ENCODE measurements at places on chromosomes 5 and 9.

DNA sequence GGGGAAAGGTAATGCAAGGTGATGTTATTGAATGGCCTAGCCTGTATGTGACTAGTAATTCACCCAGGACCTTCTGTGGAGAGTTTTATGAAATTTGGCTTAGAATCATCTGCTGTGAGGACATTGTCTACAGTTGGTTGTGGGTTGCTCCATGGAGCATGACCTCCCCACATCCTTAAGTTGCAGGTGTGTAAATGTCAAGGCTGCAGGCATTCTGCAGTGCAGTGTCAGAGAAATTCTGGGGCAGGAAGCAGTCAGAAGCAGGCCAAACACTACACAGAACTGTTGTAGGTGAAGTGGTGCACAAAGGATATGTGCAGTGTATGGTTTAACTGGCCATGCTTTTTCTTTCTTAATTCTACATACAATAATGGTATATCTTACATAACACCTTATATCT, 588.3 kb downstream of the EBF1 start:
- no peak for DNase-seq

DNA sequence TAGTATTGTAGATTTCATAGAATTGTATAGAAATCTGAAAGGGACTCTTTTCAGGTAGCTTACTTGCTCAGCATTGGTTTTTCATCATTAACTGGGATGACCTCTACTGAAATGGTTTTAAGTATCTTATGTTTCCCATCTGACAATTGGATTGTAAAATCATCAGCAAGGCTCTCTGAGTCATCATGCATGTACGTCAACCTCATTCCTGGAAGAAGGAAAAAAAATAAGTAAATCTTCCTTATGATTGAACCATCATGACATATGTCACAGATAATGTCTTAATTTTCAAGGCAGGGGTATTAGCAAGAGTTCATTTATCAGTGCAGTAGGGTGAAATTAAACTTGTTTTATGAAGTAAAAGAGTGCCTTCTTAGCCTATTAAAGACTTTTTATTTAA, 74.9 kb upstream of the CER1 start:
- no peak for DNase-seq

DNA sequence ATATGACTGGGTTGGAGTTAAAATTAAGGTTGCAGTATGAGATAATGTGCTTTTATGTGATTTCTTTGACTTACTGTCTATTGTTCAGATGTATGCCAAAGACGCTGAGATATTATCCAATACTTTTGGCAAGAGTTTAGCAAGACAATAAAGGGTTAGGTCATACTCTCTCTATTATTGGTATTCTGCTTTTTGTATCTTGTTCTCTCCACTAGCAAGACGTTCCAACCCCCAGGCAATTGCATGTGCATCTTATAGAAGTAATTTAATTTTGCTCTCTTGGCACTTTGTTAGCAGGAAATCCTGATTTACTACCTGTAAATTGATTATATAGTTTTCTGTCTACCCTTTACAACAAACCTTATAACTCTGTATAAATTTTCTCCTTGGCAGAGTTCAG, 1093.6 kb downstream of the CDH9 start:
- no peak for DNase-seq

DNA sequence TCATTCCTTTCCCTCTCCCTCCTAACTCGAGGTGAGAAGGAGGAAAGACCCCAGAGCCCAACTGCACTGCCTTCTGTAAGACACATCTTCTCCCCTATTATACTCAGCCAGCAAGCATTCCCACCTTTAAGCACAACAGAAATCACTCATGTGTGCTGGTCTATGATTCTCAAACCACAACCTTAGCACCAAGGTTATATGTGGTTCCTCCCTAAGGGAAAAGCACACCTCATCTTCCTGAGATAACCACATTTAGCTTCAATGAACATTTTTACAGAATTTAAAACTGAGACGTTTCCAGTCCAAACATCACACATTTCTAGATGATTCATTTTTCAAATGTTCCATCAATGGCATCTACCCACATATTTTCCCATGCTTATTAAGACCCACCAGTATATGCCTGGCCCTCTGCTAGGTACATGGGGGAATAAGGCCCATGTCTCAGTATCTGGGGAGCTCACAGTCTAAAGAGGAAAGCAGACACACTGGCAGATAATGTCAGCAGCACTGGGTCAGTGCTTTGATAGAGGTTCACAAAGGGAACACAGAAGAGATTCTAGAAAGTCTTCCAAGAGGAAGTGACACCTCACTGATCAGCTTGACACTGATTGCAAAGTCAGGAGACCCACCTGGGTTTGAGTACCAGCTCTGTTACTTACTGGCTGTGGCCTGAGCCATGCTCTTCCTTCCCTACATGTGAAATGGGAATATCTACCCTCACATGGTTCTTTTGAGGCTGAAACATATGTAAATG, 245.4 kb downstream of the DENND1A start:
- no peak for DNase-seq

- DNase-seq, result no peak
Measured at GRCh38 chr9:76451234-76451633, 7.7 kb upstream of the GCNT1 start.

- DNase-seq, result no peak
Measured at GRCh38 chr5:149675610-149676201, 54.4 kb upstream of the PPARGC1B start.

Measured in stimulated activated CD4-positive, alpha-beta T cell treated with anti-CD3 and anti-CD28 coated beads, TNF-alpha, amount 100 ng/mL, for 48 hours (primary cell).